ENCODE measurements at places on chromosomes 7 and 10.
A peak's percentile ranks its signal among the peaks of the same experiment; 100 is the strongest.

GRCh38 chr10:25231751-25232150, 57.0 kb downstream of the GPR158 start:
- no peak overlapping the region for H3K27ac ChIP-seq
- no peaks in the 10 kb centered on the region for H3K4me1 ChIP-seq
- H3K36me3 ChIP-seq, result no peaks in the 10 kb centered on the region
- DNase-seq, result no peak
- no peak overlapping the region for H3K4me3 ChIP-seq

GRCh38 chr10:71573562-71574518, 145.7 kb downstream of the C10orf105 start:
- no peak overlapping the region for H3K4me3 ChIP-seq
- no peak for DNase-seq
- H3K27me3 ChIP-seq, result no peaks in the 10 kb centered on the region
- H3K4me1 ChIP-seq, result no peaks in the 10 kb centered on the region
- H3K27ac ChIP-seq, result no peak overlapping the region

GRCh38 chr10:73887294-73888039, 13.1 kb upstream of the CAMK2G start:
- H3K36me3 ChIP-seq, result no peaks in the 10 kb centered on the region
- H3K4me1 ChIP-seq, result no peaks in the 10 kb centered on the region
- peak overlapping the region; percentile 2 for H3K4me3 ChIP-seq
- peak overlapping the region; percentile 83 for H3K27ac ChIP-seq
- H3K27me3 ChIP-seq, result no peaks in the 10 kb centered on the region
- peak; percentile 88 for DNase-seq

DNA sequence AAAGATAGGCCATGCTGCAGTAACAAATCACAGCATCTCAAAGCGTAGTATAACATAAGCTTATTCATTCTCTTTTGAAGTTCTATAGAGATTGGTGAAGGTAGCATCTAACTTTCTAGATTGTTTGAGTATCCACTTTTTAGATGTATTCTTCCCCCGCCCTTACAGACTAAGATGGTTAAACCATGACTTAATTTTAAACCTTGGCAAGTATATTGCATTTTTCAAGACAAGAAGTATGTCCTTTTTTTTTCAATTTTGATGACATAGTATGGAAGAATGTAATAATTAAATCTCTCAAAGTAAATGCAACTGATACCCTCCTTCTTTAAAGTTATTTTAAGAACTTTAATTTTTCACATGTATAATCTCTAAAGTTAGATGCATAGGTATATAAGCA, 190.0 kb downstream of the KCND2 start:
- H3K27me3 ChIP-seq, result no peaks in the 10 kb centered on the region
- no peaks in the 10 kb centered on the region for H3K36me3 ChIP-seq
- H3K4me1 ChIP-seq, result no peaks in the 10 kb centered on the region

GRCh38 chr7:124219681-124220080, 186.8 kb upstream of the TMEM229A start:
- no peak for DNase-seq
- H3K36me3 ChIP-seq, result no peaks in the 10 kb centered on the region
- H3K4me1 ChIP-seq, result no peaks in the 10 kb centered on the region
- H3K27me3 ChIP-seq, result no peaks in the 10 kb centered on the region

GRCh38 chr10:124302951-124303505, 115.7 kb downstream of the OAT start:
- no peak overlapping the region for H3K4me3 ChIP-seq
- H3K27ac ChIP-seq, result no peak overlapping the region
- H3K27me3 ChIP-seq, result no peaks in the 10 kb centered on the region
- DNase-seq, result no peak
- H3K36me3 ChIP-seq, result no peaks in the 10 kb centered on the region

DNA sequence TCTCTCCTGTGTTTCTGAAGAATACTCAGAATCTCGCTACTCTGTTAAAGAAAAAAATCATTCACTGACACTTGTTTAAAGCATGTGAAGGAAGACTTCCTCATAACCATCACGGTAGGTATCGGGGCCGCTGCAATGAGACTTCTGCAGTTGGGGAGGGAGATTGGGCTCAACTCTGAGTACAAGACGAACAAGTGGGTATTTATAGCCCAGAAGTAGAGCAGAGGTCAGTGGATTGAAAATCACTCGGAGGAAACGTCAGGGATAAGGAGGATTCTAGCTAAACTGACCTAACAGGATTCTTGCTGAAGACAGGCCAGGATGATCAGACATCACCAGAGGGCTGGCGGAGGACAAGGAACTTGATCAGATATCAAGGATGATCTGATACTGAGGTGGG, 33.3 kb downstream of the ITPRIP start:
- DNase-seq, result no peak
- H3K27ac ChIP-seq, result peak overlapping the region; percentile 96
- H3K36me3 ChIP-seq, result peaks cover 9% of the 10 kb centered on the region
- H3K4me3 ChIP-seq, result no peak overlapping the region
- peaks cover 92% of the 10 kb centered on the region for H3K4me1 ChIP-seq

- peaks cover 11% of the 10 kb centered on the region for H3K36me3 ChIP-seq
- no peaks in the 10 kb centered on the region for H3K27me3 ChIP-seq
- peaks cover 53% of the 10 kb centered on the region for H3K4me1 ChIP-seq
- no peak overlapping the region for H3K27ac ChIP-seq
- no peak for DNase-seq
These were observed 38.4 kb downstream of the CHST3 start for GRCh38 chr10:72002354-72003295.

- DNase-seq, result no peak
- peak overlapping the region; percentile 28 for H3K27ac ChIP-seq
- H3K36me3 ChIP-seq, result no peaks in the 10 kb centered on the region
- no peaks in the 10 kb centered on the region for H3K27me3 ChIP-seq
- H3K4me3 ChIP-seq, result no peak overlapping the region
These were observed 87.7 kb downstream of the ZNF438 start for GRCh38 chr10:30944005-30944404.

DNA sequence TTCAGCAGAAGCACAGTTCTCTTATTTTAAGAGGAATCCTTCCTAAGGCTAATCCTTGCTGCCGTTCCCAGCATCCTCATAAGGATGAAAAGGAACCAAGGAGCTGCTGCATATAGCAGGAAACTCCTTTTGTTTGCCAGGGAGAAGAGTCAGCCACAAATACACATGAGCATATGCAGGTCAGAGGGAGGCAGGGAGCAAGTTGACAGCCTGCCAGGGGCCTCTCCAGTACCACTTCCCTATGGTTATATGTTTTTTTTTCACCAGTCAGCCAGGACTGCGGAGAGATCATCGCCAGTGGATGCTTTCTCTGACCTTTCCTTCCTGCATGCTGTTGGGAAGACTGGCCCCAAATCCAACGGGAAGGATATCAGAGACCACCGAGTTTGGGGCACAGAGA, 39.8 kb downstream of the SLC35B4 start:
- no peaks in the 10 kb centered on the region for H3K36me3 ChIP-seq
- no peaks in the 10 kb centered on the region for H3K27me3 ChIP-seq
- no peak overlapping the region for H3K4me3 ChIP-seq
- no peaks in the 10 kb centered on the region for H3K4me1 ChIP-seq
- H3K27ac ChIP-seq, result no peak overlapping the region

- H3K36me3 ChIP-seq, result no peaks in the 10 kb centered on the region
- no peak overlapping the region for H3K27ac ChIP-seq
These were observed 958.4 kb downstream of the TYW1 start for GRCh38 chr7:67955061-67955460.

DNA sequence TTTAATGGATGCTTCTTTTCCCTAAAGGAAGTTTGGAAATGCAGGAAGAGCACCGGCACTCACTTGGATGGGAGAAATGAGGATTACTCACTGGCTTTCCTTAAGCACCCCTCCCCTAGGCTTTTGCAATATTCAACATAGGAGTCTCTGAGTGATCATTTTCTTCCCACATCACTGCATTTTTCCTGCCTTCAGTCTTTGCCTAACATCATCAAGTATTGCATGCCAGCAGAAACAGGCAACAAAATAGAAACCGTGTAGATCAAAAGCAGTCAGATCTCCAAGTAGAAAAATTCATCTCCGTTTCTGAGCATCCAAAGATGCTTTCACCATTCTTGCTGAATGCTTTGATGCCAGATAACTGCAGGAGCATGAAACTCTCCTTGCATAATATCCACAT, 119.9 kb downstream of the ADCYAP1R1 start:
- H3K4me1 ChIP-seq, result no peaks in the 10 kb centered on the region
- no peak for DNase-seq
- no peaks in the 10 kb centered on the region for H3K36me3 ChIP-seq
- H3K4me3 ChIP-seq, result no peak overlapping the region
- no peak overlapping the region for H3K27ac ChIP-seq

DNA sequence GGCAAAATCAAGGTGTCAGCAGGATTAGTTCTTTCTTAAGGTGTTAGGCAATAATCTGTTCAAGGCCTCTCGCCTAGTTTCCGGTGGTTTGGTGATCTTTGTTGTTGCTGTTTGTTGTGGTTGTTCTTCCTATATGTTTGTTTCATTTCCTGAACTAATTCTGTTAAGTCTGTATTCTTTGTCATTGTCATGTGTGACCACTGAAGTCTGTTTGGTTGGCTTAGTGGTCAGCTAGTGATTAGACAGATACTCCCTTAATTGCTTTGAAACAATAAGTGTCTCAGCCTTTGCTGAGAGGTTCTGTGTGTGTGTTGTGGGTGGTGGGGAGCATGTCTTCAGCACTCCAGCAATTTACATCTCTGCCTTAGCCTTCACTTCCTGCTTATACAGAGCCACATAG, 46.0 kb downstream of the ABCC2 start:
- H3K27me3 ChIP-seq, result no peaks in the 10 kb centered on the region
- DNase-seq, result no peak
- no peak overlapping the region for H3K27ac ChIP-seq
- H3K36me3 ChIP-seq, result no peaks in the 10 kb centered on the region

DNA sequence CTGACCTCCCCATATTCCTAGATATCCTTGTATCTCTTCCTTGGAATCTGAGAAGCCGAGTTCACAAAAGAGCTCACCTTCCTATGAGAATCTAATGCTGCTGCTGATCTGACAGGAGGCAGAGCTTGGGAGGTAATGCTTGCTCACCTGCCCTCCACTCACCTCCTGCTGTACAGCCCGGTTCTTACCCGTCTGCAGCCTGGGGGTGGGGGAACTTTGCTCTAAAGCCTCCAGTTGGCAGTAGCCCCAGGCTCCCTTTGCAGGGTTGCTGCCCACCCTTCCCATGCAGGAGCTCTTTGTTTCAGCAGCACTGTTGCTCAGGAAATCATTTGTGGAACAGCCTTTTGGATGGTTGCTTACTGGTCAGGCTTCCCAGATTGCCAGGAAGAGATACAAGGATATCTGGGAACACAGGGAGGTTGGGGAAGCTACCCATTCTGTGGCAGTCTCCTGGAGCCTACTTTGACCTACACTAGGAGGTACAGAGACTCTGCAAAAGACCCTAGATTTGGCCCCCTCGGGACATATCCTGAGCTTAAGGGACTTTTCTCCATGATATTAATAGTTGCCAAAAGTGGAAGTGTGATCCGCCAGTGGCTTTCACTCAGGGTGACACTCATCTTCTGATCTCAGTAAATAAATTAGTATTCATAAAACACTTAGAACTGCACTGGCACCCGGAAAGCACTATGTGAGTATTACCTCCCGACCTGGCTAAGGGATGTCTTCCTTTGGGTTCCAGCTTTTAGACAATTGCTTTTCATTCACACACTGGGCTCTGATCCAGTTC, 363.7 kb upstream of the PODXL start:
- H3K36me3 ChIP-seq, result no peaks in the 10 kb centered on the region
- DNase-seq, result no peak
- no peak overlapping the region for H3K4me3 ChIP-seq
- H3K27me3 ChIP-seq, result no peaks in the 10 kb centered on the region
- H3K4me1 ChIP-seq, result no peaks in the 10 kb centered on the region
- H3K27ac ChIP-seq, result no peak overlapping the region

DNA sequence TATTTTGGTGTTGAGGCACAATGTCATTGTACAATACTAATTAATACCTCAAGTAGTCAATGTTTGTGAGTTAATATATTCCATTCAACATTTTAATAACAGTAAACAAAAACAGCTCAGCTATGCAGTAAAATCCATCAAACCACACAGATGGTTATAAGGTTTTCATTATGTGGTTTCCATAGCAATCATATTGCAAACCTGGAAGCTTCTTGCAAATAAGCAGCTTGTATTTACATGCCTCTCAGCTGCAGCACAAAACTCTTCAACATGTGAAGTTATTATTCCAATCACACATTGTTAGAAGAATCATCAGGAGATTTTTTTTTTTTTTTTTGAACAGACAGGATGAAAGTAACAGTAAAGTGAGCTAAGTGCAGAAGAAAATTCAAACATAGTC, 170.2 kb downstream of the SKAP2 start:
- H3K27ac ChIP-seq, result no peak overlapping the region
- H3K27me3 ChIP-seq, result no peaks in the 10 kb centered on the region
- H3K4me1 ChIP-seq, result no peaks in the 10 kb centered on the region
- no peak overlapping the region for H3K4me3 ChIP-seq
- no peak for DNase-seq

- no peak for DNase-seq
- H3K27me3 ChIP-seq, result no peaks in the 10 kb centered on the region
- H3K4me3 ChIP-seq, result no peak within 1 kb of the TSS
- no peak within 1 kb of the TSS for H3K27ac ChIP-seq
- no peaks in the 10 kb centered on the region for H3K36me3 ChIP-seq
These were observed at the start of gene CCL24 for GRCh38 chr7:75813781-75814236. Gene CCL24, minus strand, starts transcription at chr7:75813806. Its CDS starts 91 bp downstream, at chr7:75813715.

DNA sequence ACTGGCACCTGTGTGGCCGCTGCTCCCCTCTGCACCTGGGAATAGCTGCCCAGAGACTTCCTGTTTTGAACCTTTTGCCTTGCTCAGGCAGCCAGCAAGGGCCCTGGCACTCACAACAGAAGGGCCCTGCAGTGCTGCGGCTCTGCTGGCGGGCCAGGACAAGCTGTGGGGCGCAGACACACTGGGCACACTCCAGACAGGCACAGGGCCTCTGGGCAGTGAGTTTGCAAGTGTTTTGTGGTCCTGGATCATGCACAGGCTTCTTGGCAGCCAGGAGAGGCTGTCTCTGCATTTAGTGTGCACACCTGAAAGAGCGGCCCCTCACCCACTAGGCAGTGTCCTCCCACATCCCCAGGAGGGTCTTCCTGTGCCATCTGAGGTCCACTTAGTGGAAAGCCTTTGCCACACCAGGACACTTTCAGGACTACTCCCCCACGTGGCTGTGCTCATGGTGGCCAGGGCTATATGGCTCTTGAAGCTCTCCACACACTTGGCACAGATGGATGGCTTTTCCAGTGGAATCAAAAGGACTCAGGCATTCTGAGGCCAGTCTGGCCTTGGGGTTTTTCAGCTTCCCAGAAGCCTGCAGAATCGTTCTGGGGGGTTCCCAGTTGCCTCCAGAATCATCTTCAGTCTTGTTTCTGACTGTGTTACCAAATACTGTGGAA, 5.0 kb upstream of the ATP6V0E2 start:
- H3K4me3 ChIP-seq, result no peak overlapping the region
- H3K36me3 ChIP-seq, result peaks cover 18% of the 10 kb centered on the region
- no peak overlapping the region for H3K27ac ChIP-seq
- no peak for DNase-seq
- H3K27me3 ChIP-seq, result no peaks in the 10 kb centered on the region

GRCh38 chr7:129202058-129202777, 13.8 kb downstream of the SMO start:
- no peak for DNase-seq
- no peak overlapping the region for H3K4me3 ChIP-seq
- no peaks in the 10 kb centered on the region for H3K36me3 ChIP-seq
- no peak overlapping the region for H3K27ac ChIP-seq
- H3K27me3 ChIP-seq, result no peaks in the 10 kb centered on the region
